ENCODE measurements at places on chromosomes 2 and 18. TPM values are rescaled to one million over a fixed set of nuclear protein-coding genes. Genes with fewer than 3 reads are reported as not detected.

DNA sequence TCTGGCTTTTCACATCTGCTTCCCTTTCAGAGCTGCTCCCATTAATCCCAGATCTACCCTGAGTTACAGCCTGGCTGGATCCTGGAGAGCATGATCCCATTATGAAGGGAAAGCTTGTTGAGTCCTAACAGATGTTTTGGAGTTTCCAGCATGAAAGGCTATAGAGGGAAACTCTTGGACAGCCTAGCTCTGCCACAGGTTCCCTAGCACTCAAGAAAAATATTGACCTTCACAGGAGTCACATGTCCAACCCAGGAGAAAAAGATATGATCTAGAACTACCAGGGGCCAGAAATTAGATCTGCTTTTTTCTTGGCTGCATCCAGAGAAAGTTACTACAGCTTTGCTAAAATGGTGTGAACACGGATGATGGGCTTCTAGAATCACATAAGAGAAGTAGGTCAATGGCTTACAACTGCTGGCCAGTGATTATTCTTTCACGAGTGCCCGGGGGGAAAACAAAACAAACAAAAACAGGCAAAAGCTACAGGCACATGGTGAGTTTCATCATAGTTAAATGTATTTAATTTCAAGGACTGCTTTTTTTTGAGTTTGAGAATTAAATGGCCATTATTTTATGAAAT lies 15.9 kb downstream of the CCDC93 start:
- H3K27me3 ChIP-seq = no peaks in the 10 kb centered on the region
- H3K4me3 ChIP-seq = no peak overlapping the region
- peaks cover 23% of the 10 kb centered on the region for H3K36me3 ChIP-seq
- H3K4me1 ChIP-seq = no peaks in the 10 kb centered on the region

DNA sequence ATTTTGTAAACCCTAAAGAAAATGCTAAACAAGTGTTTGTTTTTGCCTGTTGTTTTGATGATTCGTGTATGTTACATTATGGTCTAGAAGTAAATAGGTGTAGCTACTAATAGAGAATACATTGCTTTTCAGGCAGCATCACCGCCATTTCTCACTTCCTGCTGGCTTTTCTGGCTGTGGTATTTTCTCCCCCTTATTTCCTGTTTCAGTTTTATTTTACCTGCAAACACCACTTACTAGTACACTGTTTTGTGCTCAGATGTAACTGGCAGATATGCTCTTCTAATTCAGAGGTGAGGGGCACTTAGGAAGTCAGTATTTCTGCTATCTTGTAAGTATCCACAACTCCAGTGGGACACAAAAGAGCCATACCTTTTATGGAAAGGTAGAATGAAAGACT lies 38.1 kb upstream of the SLC3A1 start:
- no peak overlapping the region for H3K4me3 ChIP-seq
- no peaks in the 10 kb centered on the region for H3K4me1 ChIP-seq
- H3K27me3 ChIP-seq = no peaks in the 10 kb centered on the region
- H3K36me3 ChIP-seq = no peaks in the 10 kb centered on the region
- H3K27ac ChIP-seq = no peak overlapping the region
- no peak for DNase-seq

DNA sequence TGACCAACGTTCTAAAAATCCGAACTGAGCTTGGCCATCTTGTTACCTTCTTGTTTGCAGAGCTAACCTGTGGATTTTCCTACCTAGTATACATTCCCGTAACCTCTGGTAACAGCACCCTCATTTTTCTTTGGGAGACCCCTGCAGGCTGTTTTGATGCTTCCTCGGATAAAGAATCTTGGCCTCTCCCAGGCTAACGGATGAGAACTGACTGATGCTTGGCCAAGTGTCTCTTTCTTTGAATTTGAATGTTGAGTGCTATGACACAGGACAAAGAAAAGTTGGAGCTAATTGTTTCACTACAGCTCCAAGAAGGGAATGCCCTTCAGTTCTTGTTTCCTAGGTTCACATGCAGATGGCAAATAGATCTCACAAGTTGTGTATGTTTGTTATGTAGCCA lies 19.3 kb upstream of the CAVIN2 start:
- DNase-seq = no peak
- H3K4me1 ChIP-seq = peaks cover 11% of the 10 kb centered on the region
- no peak overlapping the region for H3K4me3 ChIP-seq

GRCh38 chr2:227186751-227187150 lies 22.3 kb downstream of the COL4A3 start:
- no peaks in the 10 kb centered on the region for H3K36me3 ChIP-seq
- H3K4me1 ChIP-seq = peaks cover 13% of the 10 kb centered on the region
- no peak overlapping the region for H3K27ac ChIP-seq
- DNase-seq = no peak

Gene DSC1
- not detected for total RNA-seq
